ENCODE measurements at places on chromosomes 1 and 21.

GRCh38 chr1:54663725-54664124, 22.1 kb downstream of the MROH7 start:
- DNase-seq = no peak

DNA sequence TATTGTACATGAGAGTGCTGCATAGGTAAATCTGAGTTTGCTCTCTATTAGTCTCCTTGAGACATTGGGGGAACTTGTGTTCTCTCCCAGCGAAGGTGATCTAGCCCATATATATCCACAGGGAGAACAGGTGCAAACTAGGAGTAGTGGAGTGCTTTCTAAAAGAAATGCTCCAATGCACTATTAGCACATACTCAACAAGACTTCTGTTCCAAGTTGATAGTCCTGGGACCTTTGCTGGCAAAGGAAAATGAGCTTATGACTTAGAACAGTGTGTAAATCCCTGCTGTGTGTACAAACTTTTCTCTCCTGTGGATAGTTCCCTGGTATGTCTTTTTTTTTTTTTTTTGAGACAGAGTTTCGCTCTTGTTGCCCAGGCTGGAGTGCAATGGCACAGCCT, 25.5 kb downstream of the CFAP126 start:
- DNase-seq = no peak

- DNase-seq = no peak
These were observed 208.5 kb upstream of the DAB1 start for GRCh38 chr1:57632401-57632800.

GRCh38 chr1:2411801-2412394, 466 bp downstream of the PEX10 start:
- DNase-seq = no peak

DNA sequence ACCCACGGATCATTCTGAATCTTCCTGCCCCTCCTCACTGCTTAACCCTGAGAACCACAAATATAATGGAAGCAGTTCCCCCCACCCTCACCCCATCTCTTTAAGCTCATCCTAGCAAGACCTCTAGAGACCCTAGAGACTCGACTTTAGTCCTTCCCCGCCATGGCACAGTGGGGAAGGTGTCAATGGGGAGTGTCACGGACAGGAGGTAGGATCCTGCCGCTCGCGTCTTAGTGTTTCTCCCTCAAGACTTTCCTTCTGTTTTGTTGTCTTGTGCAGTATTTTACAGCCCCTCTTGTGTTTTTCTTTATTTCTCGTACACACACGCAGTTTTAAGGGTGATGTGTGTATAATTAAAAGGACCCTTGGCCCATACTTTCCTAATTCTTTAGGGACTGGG, 677 bp upstream of the PMF1 start:
- DNase-seq = no peak

GRCh38 chr1:104745875-104746274, 996.2 kb downstream of the AMY1C start:
- no peak for DNase-seq

DNA sequence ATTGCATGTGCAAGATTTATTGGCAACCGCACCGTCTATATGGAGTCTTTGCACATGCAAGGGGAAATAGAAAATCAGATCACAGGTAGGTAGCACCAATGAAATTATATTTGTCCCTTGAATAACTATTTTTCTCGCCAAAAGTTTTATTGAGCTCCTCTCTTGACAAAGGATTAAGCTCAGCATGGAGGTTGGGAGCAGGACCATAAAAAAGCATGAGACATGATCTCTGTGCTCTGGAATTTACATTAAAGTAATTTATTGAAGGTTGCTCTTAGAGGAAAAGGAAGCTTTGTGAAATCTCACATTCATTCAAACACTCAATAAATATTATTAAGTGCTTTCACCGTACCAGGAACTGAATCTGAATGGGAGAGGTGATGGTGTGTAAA, 66.0 kb upstream of the UBE2U start:
- DNase-seq = no peak
